ENCODE measurements at places on chromosomes 7 and 10.

GRCh38 chr7:47572939-47573757 is 8.8 kb downstream of the TNS3 start:
- no peak for DNase-seq

DNA sequence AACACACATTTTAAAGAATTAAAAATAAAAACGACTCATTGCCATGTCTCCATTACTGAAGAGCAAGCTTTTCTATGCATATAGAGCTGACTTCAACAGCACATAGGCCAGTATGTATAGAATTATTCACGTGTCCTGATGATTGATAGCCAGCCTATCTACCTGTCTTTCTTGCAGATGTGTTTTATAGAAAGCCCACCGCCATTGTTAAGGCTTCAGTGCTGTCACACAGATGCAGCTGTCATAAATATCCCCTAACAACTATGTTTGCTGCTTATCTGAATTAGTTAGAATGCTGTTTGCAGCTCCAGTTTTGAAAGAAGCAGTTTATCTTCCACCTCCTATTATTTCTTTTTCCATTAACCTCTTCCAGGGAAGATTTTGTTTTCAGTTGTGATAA is 235.9 kb downstream of the SLC25A13 start:
- no peak for DNase-seq

- DNase-seq, result no peak
Observed at GRCh38 chr10:123911866-123912265, 20.3 kb upstream of the CPXM2 start.

- no peak for DNase-seq
Observed at GRCh38 chr7:2037301-2037807, 195.4 kb downstream of the MAD1L1 start.

- no peak for DNase-seq
Observed at GRCh38 chr10:37704566-37704965, 152.8 kb downstream of the ZNF248 start.

DNA sequence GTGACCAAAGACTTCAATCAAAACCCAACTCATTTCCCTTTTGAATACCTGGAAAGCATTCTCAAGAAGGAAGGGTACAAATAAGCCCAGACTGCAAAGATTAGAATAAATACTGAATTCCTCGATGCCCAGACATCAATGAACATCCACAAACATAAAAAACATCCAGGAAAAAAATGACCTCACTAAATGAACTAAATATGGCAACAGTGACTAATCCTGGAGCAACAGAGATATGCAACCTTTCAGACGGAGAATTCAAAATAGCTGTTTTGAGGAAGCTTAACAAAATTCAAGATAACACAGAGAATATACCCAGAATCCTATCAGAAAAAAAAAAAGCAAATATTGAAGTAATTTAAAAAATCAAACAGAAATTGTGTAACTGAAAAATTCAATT is 43.2 kb downstream of the PCLO start:
- DNase-seq, result no peak

DNA sequence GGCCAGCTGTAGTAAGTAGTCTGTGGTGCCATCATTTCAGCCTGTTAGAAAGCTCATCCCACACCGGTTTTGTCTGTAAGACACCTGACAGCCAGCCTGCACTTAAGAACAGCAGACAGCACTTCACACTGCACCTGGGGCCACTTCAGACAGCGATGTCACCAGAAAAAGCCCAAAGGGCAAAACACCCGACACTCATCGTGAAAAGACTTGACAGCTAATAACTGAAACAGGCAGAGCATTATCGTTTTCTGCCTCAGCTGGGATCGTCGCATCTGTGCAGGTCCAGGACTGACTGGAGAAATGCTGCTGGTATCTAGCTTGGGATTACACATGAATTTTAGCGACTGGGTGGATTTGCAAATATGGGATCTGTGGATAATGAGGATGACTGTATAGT is 16.8 kb upstream of the LAT2 start:
- DNase-seq, result no peak

DNA sequence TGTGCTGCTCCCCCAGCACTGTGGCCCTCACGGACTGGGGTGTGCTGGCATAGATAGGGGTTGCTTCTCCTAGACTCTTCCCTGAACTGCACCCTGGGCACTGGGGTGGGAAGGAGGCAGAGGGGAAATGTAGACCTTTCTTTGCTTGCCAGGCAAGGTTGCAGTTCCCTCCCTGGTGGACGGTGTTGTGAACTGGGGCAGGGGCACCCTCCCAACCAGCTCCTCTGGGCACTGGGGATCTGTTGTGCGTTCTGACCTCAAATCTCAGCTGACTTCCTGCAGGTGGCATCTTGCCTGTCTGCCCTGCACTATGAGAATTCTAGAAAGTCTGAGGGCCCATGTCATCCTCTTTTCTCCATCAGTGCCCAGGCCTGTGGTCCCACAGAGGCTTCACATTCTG is 53.9 kb downstream of the ARHGAP22 start:
- no peak for DNase-seq

DNA sequence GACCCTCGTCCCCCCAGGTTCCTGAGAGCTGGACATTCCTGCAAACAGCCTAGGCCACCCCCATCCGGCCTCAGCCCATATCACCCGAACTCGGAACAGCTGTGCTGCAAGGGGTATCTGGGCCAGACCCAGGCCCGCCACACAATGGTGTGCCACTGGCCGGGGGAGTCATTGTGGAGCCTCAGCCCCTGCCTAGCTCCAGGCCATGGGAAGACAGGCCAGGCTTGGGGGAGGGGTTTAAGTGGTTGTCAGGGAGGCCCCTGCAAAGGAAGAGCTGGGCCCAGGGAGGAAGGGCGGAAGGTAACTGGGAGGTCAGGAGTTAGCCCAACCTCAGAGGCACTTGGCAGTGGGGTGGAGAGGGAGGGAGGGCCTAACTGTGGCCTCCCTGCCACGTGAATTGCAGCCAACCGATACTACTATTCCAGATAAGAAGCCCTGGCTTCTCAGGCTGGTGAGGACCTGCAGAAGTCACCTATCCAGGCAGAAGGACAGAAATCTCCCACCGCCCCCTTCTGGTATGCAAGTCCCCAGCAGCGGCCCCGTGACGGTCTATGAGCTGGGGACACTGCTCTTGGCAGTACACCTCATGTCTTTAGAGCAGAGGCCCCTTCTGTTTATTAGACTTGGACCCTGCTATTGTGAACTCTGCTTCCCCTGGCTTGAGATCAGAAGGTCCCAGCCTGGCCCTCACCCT is 26.8 kb downstream of the VSIR start:
- DNase-seq, result no peak

- no peak for DNase-seq
Observed at GRCh38 chr7:153297141-153297540, 537.6 kb downstream of the ACTR3B start.

DNA sequence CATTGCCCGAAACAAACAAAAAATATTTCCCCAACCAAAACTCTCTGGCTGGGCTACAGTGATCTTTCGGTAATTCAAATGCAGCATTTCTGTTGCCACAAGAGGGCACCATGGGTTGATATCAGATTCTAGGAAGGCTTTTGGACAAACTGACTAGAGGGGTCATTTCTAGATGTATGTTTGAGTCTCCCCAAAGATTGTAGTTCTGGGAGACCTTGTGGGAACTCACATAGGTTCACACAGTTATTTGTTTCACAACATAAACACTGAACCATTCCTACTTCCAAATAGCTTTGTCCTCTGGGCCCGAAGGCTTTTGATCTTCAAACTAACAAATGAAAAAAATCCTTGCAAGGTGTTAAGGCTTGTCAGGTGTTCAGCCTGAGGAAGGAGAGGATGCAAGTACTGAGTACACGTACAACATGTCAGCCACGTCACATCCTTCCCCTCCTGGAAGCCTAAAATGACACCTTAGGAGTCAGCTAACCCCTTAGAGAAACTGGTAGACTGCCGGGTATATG is 37.0 kb upstream of the IL15RA start:
- peak; percentile 59 for DNase-seq

DNA sequence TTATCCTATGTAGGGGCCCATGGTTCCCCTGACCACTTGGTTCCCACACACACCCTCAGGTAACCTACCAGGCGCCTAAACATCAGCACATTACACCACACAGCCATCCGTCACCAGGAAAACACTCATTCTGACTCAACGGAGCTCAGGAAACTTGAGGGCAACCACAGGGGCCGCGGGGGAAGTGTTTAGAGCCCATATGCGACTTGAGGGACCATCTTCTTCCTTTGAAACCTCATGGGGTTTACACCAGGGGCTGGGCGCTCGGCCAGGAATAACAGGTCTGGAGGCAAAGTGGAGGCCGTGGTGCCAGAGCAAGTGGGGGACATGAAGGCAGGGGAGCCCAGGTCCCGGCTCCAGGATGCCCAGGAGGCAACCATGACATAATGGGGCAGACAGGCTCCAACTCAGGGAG is 1.5 kb downstream of the STX1A start:
- DNase-seq, result peak; percentile 92

- DNase-seq, result no peak
Observed at GRCh38 chr7:102917436-102918353, 4.9 kb downstream of the LRRC17 start.

- DNase-seq, result no peak
Observed at GRCh38 chr7:79341902-79342301, 111.6 kb downstream of the MAGI2 start.

DNA sequence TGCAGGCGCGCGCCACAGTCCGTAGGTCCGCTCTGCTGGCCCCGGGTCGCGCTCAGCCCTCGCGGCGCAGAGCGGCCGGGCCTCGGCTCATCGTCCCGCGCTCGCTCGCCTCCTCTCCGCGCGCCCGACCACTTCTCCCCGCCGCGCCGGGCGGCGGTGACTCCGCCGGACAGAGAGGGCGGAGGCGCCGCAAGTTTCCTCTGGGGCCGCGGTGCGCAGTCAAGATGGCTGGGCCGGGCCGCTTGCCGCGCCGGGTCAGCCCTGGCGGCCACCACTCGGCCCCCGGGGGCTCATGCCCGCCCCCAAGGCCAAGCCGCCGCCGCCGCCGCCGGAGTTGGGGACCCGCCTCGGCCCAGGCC is 441 bp downstream of the FZD8 start:
- peak; percentile 33 for DNase-seq

DNA sequence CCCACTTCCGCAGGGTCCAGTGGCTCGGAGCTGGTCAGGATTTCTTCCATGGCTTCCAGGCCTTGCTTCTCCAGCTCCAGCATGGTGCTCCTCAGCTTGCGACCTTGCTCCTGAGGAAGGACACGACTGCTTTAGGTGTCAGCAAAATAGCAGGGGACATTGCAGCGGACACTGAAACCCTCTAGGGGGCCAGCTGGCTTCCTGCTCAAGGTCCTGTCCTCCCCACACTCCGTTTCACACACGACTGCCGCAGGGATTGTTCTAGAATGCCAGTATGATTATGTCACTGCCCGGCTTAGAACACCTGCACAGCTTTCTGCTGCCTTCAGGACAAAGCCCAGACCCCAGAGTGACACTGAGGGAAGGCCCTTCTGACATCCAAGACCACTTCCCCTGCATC is 65.6 kb downstream of the SCRN1 start:
- DNase-seq, result no peak

- no peak for DNase-seq
Observed at GRCh38 chr7:143372070-143372469, 9.1 kb upstream of the ZYX start.

- no peak for DNase-seq
Observed at GRCh38 chr7:149085866-149086265, 4.7 kb downstream of the ZNF786 start.

DNA sequence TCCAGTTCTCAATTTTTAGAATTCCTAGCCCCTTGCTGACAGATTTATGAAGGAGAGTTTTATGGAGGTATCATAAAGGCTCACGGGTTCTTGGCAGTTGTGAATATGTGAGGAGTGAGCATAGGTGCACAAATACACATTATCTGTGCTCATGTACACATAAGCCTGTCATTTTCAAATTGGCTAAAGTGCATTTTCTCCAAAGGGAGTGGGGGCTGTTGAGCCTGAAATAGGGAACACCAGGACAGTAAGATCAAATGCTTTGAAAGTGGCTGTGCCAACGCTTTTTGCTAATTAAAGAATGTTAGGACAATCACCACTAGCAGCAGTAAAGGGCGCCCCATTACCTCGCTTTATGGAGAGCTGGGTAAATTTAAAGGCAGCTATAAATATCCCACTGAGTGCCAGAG is 8.3 kb upstream of the LRRC4 start:
- no peak for DNase-seq

- DNase-seq, result no peak
Observed at GRCh38 chr7:120456699-120457098, 183.7 kb downstream of the KCND2 start.

- DNase-seq, result no peak
Observed at GRCh38 chr7:142847353-142847752, 7.5 kb upstream of the EPHB6 start.

DNA sequence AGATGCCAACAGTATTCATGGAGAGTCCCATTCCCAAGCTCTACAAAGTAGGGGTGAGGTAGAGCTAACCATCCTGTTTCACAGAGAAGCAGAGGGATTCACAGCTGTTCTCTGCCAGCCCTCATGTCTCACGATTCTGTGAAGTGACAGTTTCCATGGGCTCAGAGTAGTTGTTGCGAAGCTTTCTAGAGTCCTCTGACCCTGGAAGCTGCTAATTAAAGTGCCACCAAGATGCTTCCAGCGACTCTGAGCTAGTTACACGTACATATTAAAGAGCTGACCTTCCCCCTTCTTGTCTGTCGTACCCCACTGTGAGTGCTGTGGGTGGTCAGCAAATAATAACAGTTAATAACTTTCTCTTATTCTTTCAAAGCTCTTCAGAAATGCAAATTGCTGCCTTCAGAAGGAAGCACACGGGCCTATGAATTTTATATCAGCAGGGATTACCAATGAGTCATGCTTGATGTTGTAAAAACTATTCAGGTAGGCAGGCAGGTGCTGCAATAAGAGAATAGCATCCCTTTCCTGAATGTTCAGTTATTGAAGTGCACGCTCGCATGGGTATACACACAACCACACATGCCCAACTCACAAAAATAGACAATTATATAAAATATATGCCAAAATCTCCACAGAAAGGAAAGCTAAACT is 34.1 kb downstream of the DNAJB9 start:
- DNase-seq, result no peak

GRCh38 chr10:16585103-16585502 is 63.4 kb upstream of the C1QL3 start:
- no peak for DNase-seq

- no peak for DNase-seq
Observed at GRCh38 chr10:3215153-3215775, 42.7 kb upstream of the PITRM1 start.

DNA sequence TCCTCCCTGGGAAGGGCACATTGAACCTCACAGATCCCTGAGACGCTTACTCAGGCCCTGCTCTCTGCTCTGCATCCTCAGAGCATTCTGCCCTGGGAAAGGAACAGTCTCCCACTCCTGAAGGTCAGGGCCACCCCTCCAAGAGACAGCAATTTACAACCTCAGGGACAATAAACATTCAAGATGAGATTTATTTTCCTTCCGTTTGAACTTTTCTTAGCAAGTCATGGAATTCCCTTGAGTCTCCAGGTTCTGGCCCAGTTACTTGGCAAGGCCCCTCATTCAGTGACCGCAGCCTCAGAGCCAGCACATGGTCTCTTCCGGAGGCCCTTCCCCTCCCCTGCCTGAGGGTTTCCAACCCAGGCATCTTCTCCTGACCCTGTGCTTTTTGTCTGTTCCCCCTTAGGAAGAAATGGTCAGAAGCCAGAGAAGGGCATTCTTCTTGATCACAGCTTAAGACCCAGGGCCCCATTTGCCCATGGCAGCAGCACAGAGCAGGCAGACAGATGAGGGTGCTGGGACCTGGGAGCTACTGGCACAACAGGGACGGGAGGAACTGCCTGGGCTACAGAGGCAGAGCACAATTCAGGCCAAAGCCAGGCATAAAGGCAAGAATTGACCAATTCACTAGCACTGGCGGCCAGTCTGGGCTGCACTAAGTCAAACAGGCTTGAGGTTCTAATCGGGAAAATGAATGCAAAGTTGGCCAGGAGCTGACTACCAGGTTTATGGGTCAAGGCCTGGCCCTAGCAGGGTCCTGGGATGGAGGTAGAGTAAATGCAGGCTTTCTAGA is 56.7 kb downstream of the VSTM4 start:
- DNase-seq, result peak; percentile 50

GRCh38 chr10:71857934-71858890 is 7.2 kb upstream of the PSAP start:
- DNase-seq, result no peak

Measured in fibroblast of mammary gland (primary cell).